Right hindlimb (tissue), 1 donor: ENCODE measurements at places on chromosomes 12 and 14.

DNA sequence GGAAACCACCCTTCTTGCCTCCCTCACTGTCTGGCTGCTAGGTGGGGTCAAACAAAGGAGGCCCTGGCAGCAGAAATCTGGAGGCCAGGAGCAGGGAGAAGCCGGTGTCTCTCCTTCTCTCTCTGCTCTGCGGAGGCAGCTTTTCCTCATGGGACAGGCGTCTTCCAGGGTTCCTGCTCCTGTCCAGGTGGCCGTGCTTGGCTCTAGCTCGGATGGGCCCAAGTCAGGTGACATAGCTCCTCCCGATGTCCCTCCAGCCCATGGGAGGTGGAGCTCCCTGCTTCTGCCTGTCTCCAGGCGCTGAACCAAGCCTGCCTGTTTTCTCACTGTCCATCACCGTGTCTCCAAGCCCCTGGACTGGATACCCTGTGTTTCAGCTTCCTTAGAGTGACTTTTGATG is 30.5 kb upstream of the FZD10 start:
- DNase-seq, result no peak

DNA sequence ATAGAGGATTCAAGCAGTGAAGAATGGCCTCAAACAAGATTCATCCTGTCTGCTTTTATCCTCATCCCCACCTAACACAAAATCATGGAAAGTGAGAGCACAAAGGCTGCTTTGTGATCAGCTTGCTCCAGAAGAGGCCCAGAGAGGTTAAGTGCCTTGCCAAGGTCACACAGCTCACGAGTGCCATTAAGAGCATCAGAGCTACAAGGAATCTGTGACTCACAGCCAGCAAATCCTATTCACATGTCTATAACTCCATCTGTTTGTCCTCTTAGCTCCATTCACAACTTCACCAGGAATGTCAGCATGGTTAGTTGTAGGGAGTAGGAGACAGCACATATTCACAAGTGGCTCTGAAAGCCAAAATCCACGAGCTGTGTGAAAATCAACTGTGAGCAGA is 79.8 kb downstream of the TTC9 start:
- no peak for DNase-seq

GRCh38 chr12:87939182-87939581 is 90.0 kb downstream of the C12orf50 start:
- no peak for DNase-seq

- DNase-seq, result no peak
Measured at GRCh38 chr14:65349100-65349499, 63.4 kb upstream of the FUT8 start.

GRCh38 chr12:47886510-47887240 is 18.1 kb downstream of the VDR start:
- no peak for DNase-seq

DNA sequence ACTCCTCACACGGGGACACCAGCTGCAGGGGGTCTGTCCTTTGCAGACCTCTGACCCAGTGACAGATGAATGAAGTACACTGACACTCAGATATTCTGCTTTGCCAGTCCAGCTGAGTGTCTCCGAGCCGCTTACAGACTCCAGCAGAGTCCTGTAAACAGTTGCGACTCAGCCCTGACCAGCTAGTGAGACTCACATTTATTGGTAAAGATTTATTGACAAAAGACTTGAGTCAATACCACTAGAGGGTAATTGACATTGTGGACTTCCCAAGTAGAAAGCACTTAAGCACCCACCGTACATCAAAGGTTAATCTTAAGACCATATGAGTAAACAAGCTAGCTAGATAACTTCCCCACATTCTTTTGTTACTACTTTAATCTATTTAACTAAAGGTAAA is 9.8 kb upstream of the FKBP4 start:
- no peak for DNase-seq

DNA sequence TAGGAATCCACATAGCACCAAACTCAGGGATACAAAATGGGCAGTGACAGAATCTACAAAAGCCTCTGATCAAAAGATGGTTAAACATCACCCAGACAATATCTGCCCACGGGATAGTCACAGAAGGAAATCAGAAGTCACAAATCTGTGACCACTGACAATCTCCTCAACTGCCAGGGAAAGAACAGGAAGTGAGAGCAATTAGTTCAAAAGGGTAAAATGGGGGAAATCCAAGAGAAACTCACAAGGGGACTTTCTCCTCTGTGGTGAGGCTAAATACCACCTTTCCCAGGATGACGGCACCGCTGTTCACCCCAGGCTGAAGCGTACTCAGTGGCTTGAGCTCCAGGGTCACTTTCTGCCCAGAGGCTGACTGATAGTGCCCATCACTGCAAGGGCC is 10.7 kb downstream of the TTC5 start:
- DNase-seq, result no peak

- DNase-seq, result peak; percentile 59
Measured at GRCh38 chr12:124588751-124589267, 21.4 kb upstream of the NCOR2 start.

DNA sequence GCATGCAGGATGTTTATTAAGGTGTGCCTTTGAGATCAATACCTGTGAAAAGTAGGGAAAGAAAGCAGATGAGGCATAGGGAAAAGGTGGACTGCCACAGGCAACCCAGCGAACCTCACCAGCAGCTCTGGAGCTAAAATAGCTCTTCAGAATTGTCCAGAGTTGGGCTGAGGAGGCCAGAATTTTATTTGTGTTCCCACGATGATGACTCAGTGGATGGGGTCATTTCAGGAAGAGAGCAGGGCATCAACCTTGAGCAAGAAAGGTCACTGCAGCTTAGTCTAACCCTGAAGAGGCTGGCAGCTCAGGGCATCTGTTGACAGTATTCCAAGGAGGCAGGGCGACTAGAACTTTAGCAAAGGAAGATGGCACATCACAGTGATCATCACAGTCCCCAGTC is 696.1 kb downstream of the DIO2 start:
- no peak for DNase-seq

DNA sequence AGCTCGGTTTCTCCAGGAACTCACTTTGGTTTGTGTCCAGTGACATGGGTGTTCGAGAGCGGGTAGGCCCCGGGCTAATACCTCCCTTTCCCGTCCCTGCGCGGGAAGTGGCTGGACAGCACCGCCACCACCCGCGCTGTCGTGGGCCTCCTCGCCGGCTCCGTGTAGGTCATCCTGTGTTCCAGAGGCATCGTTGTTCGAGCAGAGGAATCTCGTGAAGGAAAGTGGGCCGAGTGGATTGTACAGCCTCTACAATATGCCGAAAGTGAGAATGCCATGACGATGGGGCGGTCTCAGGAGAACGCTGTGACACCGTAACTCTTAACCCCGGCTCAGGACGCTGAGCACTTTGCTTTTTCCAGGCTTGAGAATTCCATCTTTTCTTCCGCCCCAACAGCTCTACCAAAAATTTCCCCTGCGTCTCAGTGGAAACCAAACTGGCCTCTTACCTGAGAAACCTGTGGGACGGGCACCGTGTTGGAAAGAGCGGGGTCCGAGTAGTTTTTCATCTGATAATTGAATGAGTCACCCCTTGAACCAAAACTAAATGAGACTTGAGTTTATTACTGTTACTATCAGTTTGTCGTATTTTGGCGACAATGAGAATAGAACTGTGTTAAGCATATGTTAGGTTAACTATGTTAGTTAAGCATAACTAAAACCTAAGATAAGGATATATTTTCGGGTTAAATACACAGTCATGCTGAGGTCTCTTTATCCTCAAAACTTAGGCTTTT is 510 bp downstream of the EIF2S1 start:
- no peak for DNase-seq

- DNase-seq, result no peak
Measured at GRCh38 chr14:67257906-67258305, 16.7 kb downstream of the PALS1 start.

DNA sequence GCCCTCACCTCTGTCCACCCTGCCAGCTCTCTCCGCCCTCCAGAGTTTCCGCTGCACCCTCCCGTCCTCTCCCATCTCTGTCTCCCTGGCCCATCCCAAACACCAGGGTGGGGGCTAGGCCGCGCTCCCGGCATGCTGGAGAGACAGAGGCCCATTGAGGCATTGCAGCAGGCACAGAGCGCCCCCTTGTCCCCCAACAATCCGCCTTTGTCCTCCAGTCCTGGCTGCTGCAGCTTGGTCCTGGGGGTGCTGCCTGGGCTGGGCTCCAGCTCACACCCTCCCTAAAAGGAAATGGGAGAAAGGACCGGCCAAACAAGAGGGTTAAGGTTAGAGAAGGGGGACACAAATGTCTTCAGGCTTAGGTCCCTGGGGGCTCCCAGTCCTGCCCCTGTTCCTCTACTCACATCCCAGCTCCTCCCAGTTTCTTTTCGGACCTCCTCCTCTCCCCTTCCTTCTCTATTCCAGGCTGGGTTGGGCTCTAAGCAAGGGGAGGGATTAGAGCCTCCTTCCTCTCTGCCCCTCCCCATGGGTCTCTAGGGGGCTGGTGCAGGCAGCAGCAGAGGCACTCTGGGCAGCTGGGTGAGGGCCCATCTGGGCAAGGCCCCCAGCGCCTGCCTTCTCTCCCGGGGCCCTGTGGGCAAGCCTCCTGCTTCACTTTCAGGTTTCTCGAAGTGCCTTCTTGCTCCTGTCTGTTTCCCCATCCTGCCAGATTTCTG is at the start of gene CMTM5:
TSS of gene CMTM5 (plus strand) at position 565 of the 716 bp plus-strand sequence. CDS start 206 bp downstream, outside the sequence.
- DNase-seq, result peak; percentile 67

- no peak for DNase-seq
Measured at GRCh38 chr12:10184261-10184843, 5.5 kb downstream of the TMEM52B start.

DNA sequence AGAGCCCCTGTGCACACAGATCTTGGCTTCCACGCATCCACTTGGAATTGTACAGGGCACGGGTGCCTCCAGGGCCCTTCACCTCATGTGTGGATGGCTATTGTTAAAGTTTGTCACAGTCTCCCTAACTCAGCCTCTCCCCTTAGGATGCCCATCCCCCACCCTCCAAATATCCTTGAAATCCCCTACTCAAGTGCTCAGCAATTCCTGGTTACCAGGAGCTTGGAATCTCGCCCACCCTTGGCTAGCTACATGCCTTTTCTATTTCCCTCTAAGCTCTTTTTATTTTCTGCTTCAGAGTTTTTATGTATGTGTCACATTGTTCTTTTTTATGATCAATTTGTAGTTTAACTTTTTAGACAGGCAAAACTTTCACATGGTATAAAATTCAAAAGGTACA is 13.0 kb upstream of the NR1H4 start:
- DNase-seq, result no peak

GRCh38 chr12:100967189-100967588 is 172.6 kb downstream of the ANO4 start:
- DNase-seq, result no peak

DNA sequence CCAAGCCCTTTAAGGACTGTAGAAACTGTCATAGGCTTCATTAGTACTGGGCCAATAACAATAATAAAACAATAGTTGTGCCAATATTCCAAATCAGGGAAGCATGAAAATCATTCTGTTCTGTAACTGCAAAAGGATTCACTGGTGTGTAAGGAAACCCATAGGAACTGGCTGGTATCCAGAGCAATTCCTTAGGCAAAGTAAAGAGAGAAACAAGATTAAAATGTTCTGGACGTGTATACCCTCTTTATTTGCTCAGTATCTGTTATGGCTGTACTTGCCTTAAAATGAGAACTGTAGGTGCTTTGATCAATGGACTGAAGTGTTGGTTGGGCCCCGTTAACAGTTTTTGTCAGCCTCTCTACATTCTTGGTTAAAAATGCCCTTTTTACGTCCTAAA is 72.4 kb upstream of the STAC3 start:
- no peak for DNase-seq

DNA sequence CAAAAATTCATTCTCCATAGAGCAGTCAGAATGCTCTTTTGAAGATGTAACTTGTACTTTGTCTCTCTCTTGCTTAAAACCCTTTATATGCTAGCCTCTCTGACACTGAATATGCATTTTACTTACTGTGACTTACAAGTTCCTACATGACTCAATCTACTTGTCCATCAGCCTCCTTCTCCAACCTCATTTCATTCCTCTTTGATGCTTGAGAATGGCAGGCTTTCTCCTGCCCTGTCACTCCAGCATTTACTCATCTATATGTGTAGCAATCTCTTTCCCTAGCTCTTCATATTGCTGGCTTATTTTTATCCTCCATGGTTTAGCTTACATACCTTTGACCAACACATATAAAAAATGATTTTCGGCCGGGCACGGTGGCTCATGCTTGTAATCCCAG is 561.9 kb downstream of the CCER1 start:
- no peak for DNase-seq

DNA sequence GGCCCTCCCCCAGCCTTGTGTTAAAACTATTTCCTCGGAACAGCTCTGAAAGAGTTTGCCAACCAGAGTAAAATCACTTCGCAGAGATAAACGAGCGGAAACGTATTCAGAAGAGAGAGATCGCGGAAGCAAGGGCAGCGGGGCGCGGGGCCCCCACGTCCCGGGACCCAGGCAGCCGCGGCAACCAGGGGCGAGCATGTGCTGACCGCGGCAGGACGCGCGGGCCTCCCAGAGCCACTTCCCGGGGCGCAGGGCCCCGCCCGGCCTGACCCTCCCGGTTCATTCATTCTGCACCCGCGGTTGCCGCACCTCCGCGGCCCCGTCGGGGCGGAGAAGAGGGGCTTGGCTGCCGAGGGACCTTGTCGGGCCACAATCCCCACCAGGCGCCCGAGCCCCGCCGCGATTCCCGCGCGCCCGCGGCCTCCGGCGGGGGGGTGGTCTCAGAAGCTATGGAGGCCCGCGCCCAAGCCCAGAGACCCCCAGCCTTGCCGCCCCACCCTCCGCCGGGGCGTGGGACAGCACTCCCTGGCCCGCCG is 598 bp downstream of the UBE2N start:
- DNase-seq, result peak; percentile 43

DNA sequence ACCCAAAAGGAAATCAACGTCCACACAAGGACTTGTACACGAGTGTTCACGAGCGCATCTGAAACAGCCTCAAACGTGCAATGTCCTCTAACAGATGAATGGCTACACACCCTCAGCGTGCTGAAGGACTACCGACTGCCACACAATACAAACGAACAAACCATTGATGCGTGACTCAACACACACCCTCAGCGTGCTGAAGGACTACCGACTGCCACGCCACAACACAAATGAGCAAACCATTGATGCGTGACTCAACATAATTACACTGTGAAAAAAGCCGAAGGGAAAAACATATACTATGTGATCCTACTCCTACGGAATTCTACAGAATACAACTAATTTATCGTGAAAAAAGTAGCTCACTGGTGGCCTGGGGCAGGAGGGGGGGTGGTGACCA is 25.1 kb upstream of the BTBD6 start:
- no peak for DNase-seq

GRCh38 chr12:98224584-98225221 is 290.7 kb upstream of the TMPO start:
- DNase-seq, result no peak

GRCh38 chr14:28077021-28077420 is 689.6 kb upstream of the FOXG1 start:
- no peak for DNase-seq
